ENCODE measurements at places on chromosomes 1 and 21. TPM values are rescaled to one million over a fixed set of nuclear protein-coding genes. Genes with fewer than 3 reads are reported as not detected.

Gene EFNA3
- total RNA-seq, result 1.8 TPM

Gene HEYL
- total RNA-seq, result 3.3 TPM

Gene SPRR5
- total RNA-seq, result not detected

Gene ADCY10
- 1.0 TPM for total RNA-seq

Gene CAPN9
- not detected for total RNA-seq

Gene GSTM5
- 4.9 TPM for total RNA-seq

Gene CYP2J2
- 2.3 TPM for total RNA-seq

Gene OR2T11
- not detected for total RNA-seq

Gene FAM110D
- total RNA-seq, result 19.7 TPM

Gene TMEM167B
- total RNA-seq, result 29.2 TPM

Gene MATN1
- not detected for total RNA-seq

Gene RPE65
- total RNA-seq, result not detected

Gene ADORA1
- total RNA-seq, result 1.4 TPM

Gene NPR1
- 108 TPM for total RNA-seq

Gene GNAT2
- total RNA-seq, result not detected

Gene LCE6A
- not detected for total RNA-seq

Gene SMYD3
- total RNA-seq, result 7.6 TPM

Gene PKLR
- not detected for total RNA-seq

All from omental fat pad (tissue), 4 donors.